ENCODE measurements at places on chromosomes 16 and 17.

DNA sequence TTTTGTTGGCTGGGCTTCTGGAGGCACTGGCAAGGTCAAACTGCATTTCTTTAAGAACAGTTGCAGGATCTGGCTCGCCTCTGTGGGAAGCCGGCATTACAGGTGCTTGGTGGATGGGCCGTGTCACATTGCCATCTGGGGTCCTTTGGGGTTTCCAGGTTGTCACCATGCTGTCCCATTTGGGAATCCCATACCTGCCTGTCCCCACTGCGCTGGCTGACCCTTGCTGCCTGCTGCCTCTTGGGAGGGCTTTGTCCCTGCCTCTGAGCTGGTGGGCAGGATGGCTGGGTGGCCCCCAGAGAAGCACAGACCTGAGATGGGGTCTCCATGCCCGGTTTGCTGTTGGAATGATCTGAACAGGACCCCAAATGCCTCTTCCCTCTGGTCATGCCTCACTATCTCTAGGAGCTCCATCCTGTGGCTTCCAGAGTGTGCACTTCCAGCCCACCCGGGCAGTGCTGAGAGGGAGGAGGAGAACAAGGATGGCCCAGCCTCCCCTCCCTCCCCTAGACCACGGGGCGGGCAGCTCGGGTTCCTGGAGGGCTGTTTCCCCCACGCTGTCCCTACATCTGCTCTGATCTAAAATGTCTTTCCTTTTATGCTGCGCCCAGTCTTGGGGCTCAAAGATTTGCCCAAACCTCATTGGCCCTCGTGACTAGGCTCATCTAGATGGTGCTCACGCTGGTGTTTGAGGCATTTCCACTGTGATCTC lies 28.0 kb downstream of the OR1D5 start:
- DNase-seq: no peak

GRCh38 chr16:4360538-4361021 lies 9.5 kb upstream of the PAM16 start:
- DNase-seq: no peak

DNA sequence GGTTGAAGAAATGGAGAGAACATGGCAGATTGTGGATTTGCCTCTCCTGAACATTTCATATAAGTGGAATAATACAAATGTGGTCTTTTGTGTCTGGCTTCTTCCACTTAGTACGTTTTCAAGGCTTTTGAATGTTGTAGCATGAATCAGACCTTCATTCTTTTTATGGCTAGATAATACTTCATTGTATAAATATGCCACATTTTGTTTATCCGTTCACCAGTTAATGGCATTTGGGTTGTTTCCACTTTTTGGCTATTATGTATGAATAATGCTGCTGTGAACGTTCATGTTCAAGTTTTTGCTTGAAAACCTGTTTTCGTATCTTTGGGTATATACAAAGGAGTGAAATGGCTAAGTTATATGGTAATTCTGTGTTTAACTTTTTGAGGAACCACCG lies 130.4 kb downstream of the TANC2 start:
- no peak for DNase-seq

- no peak for DNase-seq
Measured at GRCh38 chr17:42361781-42362186, 26.5 kb downstream of the STAT3 start.

DNA sequence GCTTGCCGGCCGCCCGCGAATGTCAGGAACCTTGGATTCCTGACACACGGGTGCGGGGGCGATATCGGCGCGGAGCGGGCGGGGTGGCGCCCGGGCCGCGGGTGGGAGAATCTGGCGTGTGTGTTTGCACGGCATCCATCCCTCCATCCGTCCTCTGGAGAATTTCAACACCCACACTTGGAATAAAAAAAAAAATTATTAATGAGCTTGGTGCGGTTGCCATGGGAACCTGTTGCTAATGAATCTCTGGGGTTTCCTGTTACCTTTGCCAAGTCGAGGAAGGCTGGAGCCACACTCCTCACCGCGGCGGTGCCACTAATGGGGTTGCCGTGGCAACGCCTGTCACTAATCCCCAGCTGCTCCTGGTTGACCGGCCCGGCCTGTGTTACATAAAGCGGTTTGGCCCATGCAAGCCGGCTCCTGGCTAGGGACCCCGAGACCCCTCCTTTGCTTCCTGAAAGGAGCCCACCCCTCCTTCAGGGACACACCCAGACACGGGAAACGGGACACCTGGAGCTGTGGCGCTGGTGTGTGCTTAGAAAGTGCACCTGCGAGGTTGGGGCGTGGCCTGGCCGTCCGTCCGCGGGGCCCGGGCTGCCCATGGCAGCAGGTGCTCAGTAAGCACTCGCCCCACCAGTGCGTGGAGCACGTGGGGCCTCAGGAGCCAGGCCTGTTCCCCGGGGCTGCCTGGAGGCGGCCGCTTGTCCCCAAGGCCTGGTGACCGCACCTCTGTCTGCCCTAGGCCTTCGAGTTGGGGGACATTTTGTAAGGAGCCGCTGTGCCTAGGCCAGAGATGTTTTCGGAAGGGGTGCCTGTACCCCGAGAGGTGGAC lies 14.6 kb downstream of the CACNA1H start:
- no peak for DNase-seq

GRCh38 chr16:52958951-52959350 lies 93.7 kb downstream of the CHD9NB start:
- DNase-seq: no peak

DNA sequence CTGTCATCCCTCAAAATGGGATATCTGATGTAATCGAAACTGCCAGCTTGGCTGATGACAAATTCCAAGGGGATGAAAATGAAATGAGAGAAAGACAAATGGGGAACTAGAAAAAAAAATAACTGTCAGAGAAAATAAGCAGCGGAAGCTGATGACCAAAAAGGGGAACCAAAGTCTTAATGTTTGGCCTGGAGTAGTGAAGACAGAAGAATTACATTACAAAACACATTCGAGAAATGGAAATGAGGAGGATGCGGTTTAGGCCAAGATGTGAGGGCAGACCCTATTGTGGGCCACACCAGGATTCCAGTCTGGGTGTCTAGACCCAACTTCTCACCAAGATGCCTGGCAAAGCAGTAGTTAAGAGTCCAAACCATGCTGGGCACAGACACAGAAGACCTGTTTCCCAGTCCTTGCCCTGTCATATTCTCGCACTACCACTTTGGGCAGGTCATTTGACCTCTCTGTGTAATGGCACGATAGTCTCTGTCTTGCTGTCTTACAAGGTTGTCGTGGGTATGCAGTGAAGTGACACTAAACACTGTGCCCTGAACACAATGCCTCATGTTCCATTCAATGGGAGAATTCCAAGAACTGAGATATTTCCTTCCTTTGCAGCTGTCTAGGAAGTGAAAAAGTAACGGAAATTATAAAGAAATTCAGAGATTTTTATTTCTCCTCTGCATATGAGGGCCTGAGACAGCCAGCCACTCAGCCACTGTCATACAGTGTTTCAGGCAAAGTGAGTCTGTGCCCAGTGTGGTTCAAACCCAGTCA lies 12.3 kb upstream of the CCL2 start:
- no peak for DNase-seq

DNA sequence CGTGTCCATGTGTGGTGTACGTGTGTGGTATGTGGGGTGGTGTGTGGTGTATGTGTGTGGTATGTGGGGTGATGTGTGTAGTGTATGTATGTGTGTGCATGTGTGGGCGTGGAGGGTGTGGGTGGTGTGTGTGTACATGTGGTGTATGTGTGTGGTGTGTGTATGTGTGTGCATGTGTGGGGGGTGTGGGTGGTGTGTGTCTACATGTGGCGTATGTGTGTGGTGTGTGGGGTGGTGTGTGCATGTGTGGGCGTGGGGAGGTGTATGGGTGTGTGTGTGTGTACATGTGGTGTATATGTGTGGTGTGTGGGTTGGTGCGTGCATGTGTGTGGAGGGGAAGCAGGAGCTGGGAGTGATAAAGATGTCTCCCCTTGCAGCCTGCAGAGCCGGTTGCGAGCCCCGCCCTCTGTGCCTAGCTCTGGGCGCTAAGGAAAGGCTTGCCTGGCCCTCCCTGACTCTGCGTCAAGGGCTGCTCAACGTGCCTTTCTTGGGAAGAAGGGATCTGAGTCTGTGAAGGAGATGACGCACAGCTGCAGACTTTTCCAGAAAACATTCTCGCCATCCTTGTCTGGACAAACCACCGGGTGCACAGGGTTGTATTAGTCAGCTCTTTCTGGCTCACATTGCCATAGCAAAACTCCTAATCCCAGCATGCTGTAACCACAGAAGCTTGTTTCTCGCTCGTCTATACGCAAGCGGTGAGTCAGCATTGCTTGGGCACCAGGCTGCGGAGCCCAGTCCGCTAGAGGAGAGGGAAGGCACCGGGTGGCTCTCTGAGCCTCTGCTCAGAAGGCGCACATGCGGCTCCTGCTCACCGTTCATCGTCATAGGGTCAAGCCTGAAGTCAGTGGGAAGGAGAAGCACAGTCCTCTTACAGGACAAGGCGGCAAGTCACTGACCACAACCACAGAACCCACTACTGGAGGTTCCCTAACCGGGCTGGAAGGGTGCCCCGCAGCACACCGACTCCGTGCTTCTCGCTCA lies 2.0 kb upstream of the CD300H start:
- DNase-seq: peak; percentile 1

DNA sequence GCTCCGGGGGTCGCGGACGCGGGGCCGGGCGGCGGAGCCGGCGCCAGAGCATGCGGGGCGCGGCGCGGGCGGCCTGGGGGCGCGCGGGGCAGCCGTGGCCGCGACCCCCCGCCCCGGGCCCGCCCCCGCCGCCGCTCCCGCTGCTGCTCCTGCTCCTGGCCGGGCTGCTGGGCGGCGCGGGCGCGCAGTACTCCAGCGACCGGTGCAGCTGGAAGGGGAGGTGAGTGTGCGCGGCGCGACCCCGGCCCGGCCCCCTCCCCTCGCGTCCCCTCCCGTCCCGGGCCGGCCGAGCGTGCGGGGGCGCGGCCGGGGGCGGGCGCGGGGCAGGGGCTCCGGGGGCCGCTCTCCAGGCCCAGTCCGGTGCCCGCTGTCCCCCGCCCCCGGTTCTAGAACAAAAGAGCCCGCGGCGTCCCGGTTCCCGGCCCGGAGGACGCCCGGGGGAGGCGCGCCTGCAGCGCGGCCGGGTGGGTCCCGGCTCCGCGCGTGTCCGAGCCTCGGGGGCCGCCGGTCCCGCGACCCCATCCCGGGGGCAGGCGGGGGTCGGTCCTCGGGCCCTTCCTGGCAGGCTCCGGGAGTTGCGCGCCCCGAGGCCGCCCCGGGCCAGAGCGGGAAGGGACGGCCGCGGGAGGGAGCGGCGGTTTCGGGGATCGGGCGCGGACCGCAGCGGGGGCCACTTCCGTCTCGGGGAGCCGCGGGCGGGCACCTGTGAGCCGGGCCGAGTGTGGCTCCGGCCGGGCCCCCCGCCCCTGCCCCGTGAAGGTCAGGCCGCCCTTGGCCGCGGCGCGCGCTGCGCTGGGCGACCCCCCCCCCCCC lies 563 bp downstream of the METRNL start:
- DNase-seq: no peak

DNA sequence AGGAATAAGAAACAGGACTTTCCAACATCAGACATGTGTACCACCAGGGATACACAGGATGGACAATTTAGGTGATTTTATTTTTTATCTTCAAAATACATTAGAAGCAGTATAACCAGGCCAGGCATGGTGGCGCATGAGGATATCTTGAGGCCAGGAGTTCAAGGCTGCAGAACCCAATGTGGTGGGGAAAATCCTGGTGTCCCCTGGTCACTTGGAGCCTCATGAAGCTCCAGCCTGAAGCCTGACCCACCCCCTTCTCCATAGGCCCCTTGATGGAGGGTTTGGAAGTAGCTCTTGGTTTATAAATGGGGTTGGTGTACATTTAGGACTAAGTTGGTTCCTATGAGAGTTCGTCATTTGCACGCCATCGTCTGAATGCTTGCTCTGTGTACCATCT lies 88.6 kb downstream of the MYH11 start:
- no peak for DNase-seq

DNA sequence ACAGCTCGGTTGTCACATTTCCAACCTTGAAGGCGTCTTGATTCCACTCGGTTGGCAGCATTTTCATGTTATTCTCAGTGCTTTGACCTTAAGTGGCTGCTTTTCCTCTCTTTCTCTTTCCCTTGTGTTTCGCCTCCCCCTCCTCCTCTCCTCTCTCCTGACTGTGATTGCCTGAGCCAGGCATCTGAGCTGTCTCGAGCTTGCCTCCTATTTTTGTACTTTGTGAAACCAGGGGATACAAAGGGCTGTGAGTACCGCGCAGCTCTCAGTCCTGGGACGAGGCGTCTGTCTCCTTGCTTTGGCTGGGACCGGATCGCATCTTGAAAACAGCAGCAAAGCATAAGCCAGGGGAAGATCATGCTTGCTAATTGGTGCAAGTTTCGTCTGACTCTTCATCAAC lies 48.8 kb upstream of the SDK2 start:
- DNase-seq: no peak

DNA sequence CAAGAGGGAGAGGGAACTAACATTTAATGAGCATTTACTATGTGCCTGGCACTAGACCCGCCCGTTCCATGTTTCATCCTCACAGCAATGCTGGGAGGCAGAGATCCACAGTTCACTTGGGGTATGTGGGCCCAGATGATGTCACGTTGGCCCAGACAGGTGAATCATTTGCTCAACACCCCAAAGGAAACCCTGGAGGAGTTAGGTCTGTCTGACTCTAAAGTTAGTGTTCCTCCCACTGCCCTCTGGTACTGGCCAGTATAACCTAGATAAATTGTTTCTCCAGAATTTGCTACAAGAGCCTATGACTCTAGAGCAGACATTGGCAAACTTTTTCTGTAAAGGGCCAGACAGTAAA lies 164.6 kb downstream of the VPS53 start:
- no peak for DNase-seq

- DNase-seq: no peak
Measured at GRCh38 chr16:30805370-30806169, 18.6 kb upstream of the ZNF629 start.

DNA sequence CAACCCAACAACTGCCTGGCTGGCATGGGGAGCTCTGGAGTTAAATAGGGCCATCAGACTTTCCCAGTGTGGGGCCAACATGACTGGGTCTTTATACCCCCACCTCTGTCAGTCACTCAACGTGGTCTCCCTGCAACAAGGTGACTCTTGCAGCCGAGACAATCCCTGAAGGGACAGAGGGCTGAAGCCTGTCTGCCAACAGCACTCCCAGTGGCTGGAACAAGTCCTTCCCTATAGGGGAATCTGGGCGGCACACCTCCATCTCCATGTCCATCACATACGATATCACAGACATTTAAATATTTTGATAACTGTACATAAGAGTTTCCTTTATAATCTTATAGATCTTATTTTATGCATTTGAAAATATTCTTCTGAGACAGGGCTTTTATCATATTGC lies 4.8 kb upstream of the MAPT start:
- no peak for DNase-seq

DNA sequence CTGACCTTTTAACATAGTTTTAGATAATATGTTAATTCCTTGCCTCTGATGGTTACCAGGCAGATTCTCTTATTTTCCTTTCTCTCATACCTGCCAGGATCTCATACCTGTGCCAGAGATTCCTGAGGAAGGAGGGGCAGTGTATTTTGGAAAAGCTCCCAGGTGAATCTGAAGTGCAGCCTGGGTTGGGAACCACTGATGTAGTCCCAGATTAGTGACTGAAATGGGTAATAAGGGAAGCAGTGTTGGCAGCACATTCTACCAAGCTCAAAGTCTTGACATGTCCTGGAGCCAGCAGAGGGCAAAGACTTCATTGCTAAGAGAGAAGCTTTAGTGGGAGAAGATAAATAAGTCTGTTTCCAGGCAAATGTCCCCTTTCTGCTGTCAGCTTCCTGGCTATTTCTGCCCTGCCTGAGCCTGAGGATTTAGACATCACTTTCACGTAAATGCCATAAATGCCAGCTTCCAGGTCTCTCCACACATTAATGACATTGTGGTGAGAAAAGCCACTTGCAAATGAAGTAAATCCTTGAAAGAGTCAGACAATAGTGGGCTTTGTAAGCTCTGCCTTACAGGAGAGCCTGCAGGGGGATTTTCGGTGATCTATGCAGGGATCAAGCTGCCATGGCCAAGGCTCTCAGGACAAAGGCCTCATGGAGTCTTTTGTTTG lies 40.9 kb upstream of the C16orf78 start:
- no peak for DNase-seq
